ENCODE measurements at places on chromosomes 13 and 19.

GRCh38 chr19:17001603-17002183 is 24.9 kb downstream of the CPAMD8 start:
- H3K27ac ChIP-seq: no peak overlapping the region
- no peaks in the 10 kb centered on the region for H3K27me3 ChIP-seq
- no peaks in the 10 kb centered on the region for H3K4me1 ChIP-seq
- no peak overlapping the region for H3K4me3 ChIP-seq

- H3K27me3 ChIP-seq: no peaks in the 10 kb centered on the region
- peaks cover 2% of the 10 kb centered on the region for H3K36me3 ChIP-seq
- no peaks in the 10 kb centered on the region for H3K4me1 ChIP-seq
- no peak overlapping the region for H3K27ac ChIP-seq
These were observed 7.3 kb downstream of the RELB start for GRCh38 chr19:45008552-45008951.

GRCh38 chr19:56252699-56253422 is 19.7 kb upstream of the EDDM13 start:
- H3K27ac ChIP-seq: no peak overlapping the region
- H3K27me3 ChIP-seq: no peaks in the 10 kb centered on the region
- DNase-seq: peak; percentile 23
- no peak overlapping the region for H3K4me3 ChIP-seq
- peaks cover 3% of the 10 kb centered on the region for H3K36me3 ChIP-seq

- DNase-seq: no peak
- H3K4me3 ChIP-seq: no peak overlapping the region
- no peak overlapping the region for H3K27ac ChIP-seq
- peaks cover 13% of the 10 kb centered on the region for H3K4me1 ChIP-seq
These were observed 11.8 kb upstream of the PRR19 start for GRCh38 chr19:42290136-42290522.
